SW 1271 (cell line): ENCODE measurements at places on chromosomes 4 and X.

- DNase-seq = no peak
Observed at GRCh38 chr4:166989886-166990285, 244.4 kb downstream of the SPOCK3 start.

DNA sequence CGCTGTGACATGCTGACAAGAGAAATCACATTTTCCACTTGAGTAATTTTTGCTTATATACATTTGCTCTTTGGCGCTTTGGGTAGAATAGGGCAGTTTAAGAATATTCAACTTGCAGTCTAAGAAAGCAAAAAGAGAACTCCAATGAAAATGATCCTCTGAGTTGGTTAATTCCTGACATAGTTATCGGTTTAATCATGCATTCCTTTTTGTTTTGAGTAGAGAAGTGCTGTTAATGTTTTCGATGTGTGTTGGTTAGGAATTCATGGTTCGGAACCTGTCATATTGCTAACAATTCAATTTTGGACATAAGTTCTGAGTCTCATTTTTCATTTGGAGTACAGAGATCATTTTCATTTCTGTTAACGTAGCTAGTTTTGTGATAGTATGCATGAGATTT is 700.6 kb upstream of the PITX2 start:
- DNase-seq = peak; percentile 6

DNA sequence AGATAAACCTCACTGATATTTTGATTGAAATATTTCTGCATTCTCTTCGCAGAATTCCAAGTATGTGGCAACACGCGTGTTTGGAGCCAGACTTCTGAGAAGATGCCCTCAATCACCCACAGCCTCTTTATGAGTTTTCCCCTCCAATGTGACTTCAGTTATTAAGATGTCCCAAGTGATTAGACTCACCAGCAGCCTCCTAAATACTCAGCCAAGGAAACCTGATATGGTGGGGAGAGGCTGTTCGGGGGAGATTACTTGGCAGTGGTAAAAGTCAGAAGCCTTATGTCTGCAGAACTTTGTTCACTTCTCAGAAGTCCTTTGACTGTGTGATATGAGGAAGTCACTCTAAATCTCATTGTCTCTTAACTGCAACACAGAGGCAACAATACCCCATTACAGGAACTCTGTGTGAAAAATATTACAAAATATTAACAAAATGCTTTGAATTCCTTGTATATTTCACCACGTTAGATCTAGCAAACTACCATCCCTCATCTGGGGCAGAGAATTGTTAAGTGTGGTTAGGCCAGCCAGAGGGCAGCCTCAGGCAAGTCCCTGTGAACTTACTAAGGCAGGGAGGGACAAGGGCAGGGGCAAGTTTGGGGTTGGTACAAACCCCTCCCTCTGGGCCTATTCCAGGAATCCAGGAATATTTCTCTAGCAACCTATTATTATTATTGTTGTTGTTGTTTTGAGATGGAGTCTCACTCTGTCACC is 151.4 kb upstream of the USP9X start:
- DNase-seq = no peak

DNA sequence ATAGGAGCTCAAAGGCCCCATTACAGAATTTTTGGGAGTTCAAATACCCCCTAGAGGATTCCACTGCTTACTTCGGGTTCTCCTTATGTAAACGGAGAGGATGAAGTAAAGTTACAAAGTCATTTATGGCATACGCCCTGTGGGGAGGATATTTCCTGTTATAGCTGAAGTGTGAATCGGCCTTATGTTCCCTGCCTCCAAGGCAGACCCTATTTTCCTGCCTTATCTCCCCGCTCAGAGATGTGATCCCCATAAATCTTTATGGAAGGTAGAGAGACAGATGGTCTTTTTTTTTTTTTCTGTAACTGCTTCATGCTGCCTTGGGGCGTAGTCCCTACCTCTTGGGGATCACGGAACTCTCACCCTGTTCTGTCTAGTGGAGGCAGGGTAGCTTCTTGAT is 56.0 kb upstream of the DHX15 start:
- no peak for DNase-seq

GRCh38 chr4:121692261-121692660 is 4.5 kb downstream of the ANXA5 start:
- DNase-seq = no peak

DNA sequence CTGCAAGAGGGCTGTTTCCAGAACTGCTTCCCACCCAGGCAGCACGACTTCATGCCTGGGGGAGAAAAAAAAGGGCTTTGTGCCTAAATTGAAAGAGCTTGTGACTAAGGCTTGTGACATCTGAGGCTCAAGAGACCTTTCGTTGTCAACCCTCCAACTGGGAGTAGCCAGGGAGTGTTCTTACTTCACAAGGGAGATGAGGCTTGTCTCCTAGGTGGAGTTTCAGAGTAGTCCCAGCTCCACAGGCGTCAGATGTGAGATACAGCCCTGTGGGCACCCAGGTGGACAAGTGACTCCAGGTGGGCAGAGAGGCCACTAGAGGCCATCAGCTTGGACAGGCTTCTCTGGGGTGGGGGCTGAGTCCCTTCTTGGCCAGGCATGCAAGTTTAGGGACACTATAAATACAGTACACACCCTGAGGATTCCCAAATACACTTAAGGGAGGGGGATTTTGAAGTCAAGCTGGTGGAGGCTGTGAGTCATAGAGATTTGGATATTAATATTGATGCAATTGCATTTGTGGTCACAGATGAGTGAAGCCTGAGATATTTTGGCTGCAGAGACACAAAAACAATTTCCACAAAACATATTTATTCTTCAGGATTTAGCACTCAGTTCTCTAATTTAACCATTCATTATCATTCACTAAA is 40.1 kb upstream of the SETD7 start:
- DNase-seq = no peak

GRCh38 chr4:32025851-32026459 is 1305.8 kb downstream of the PCDH7 start:
- no peak for DNase-seq

- DNase-seq = peak; percentile 36
Observed at GRCh38 chrX:40154853-40155588, 57.3 kb upstream of the BCOR start.

DNA sequence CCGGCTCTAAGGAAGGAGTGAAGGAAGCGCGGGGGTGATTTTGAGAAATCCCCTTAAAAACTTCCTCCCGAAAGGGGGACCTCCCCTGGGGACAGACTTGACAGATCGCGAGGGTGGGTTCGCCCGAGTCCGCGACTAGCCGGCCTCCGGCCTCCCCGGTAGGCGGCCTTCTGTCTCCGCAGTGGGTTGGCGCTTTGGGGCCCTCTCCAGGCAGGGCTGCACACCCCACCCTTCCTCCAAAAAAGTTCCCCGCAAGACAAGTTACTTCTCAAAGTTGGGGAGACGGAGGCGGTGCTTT is 24.8 kb downstream of the HOPX start:
- no peak for DNase-seq

DNA sequence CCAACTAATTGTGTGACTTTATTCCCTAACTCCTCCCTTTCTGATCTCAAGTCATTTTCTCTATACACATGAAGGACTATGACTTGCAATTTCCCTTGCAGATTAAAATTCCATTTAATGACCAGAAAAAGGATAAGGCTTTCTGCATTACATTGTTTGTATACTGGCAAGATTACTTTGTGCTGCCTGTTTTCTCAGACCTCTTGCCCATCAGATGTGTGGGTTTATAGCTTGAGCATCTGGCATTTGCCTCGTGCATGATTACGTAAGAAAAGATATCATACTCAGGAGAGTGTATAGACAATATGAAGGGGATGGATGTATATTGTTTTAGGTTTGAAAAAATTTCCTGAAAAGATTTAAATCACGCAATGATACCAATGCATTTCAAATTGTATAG is 593.8 kb upstream of the SLIT2 start:
- DNase-seq = no peak

DNA sequence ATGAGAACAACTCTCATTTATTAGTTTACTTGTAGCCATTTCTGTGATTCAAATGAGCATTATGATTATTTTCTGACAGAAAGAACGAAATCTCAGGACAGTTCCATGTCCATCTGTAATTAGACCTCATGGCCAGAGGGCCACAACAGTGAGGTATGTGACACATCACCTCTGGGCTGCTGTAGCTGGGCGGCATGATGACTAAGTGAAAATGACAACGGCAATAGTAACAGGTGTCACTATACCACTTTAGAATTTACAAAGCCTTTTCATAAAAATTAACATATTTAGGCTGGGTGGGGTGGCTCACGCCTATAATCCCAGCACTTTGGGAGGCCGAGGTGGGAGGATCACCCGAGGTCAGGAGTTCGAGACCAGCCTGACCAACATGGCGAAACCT is 252.6 kb downstream of the CBR4 start:
- DNase-seq = no peak
